ENCODE measurements at places on chromosomes 11 and 22.

DNA sequence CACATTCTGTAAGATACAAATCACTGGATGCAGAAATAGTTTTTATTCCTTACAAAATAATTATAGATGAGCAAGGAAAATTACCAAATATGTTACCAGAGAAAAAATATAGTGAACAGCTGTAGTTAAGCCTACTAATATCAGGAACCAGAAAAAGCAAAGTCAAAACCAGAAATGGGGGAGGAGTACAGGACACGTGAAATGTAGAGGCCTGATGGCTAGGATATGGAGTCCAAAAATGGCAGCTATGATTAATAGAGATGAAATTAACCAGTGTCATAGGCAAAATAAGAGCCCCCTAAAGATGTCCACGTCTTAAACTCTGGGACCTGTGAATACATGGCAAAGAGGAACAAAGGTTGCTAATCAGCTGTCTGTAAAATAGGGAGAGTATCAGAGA lies 34.1 kb downstream of the MRE11 start:
- peaks cover 42% of the 10 kb centered on the region for H3K36me3 ChIP-seq
- no peak overlapping the region for H3K4me3 ChIP-seq
- H3K4me1 ChIP-seq: no peaks in the 10 kb centered on the region
- H3K27ac ChIP-seq: no peak overlapping the region
- no peak for DNase-seq

DNA sequence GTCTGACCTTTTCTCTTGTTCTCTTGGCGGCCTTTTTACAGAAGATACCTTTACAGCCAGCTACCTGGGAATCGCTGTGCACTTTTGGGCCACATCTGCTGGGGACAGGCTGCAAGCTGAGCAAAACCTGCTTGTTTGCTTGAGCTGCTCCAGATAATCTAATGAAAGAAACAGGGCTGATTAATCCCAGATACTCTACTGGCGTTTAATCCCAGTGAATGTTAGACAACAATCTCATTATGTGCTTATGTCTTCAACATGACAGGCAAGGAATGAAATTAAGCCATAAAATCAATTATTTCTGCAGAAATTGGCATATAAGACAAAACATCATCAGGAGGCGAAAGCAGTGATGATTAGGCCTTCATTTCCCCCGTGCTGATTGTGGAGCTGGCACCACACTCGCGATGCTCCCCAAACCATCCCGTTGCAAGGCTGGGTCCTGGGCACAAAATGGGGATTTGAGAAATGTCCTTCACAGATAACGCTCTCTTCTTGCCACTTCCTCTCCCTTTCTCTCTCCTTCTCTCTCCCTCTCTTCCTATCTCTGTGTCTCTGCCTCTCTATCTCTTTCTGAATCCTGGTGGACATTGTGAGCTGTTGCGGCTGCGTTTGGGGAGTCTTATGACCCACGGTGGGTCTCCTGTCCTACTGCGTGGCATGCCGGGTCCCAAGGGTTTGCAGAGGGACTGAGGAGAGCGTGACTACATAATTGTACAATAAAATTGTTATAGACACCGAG lies 1053.8 kb downstream of the TBC1D22A start:
- H3K4me1 ChIP-seq: no peaks in the 10 kb centered on the region
- no peak for DNase-seq
- no peaks in the 10 kb centered on the region for H3K36me3 ChIP-seq
- no peaks in the 10 kb centered on the region for H3K27me3 ChIP-seq
- H3K4me3 ChIP-seq: no peak overlapping the region

- H3K27me3 ChIP-seq: peaks cover 12% of the 10 kb centered on the region
- H3K27ac ChIP-seq: no peak overlapping the region
- H3K4me3 ChIP-seq: no peak overlapping the region
- no peak for DNase-seq
- no peaks in the 10 kb centered on the region for H3K36me3 ChIP-seq
- H3K4me1 ChIP-seq: no peaks in the 10 kb centered on the region
These were observed 136.4 kb downstream of the RBFOX2 start for GRCh38 chr22:35892192-35892591.

GRCh38 chr11:100942016-100942415 lies 187.6 kb downstream of the PGR start:
- DNase-seq: no peak
- no peaks in the 10 kb centered on the region for H3K27me3 ChIP-seq
- no peak overlapping the region for H3K27ac ChIP-seq
- no peaks in the 10 kb centered on the region for H3K4me1 ChIP-seq
- no peak overlapping the region for H3K4me3 ChIP-seq

DNA sequence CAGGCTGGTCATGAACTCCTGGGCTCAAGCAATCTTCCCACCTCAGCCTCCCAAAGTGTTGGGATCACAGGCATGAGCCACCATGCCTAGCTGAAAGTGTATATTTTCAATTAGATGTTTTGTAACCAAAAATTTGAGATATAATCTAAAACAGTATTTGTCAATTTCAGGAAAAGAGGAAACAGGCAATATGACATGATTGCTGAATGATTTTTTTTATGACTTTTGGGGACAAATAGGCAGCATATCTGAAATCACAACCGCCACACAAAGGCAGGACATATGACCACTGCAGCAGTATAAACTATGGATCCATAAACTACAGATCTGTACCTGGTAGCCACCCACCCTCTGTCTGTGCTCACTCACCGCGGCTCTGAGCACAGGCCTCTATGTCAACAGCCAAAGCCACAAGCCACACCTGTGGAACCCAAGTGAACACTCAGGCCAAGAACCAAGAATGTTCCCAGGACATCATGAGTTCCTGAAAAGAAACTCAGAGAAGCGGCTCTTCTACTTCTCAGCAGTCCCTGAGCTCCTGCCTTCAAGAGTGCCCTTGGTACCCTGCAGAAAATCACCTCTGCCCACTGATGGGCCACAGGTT lies 22.5 kb downstream of the PISD start:
- peaks cover 2% of the 10 kb centered on the region for H3K36me3 ChIP-seq
- H3K27me3 ChIP-seq: no peaks in the 10 kb centered on the region
- no peak for DNase-seq
- H3K4me3 ChIP-seq: no peak overlapping the region
- peaks cover 5% of the 10 kb centered on the region for H3K4me1 ChIP-seq

DNA sequence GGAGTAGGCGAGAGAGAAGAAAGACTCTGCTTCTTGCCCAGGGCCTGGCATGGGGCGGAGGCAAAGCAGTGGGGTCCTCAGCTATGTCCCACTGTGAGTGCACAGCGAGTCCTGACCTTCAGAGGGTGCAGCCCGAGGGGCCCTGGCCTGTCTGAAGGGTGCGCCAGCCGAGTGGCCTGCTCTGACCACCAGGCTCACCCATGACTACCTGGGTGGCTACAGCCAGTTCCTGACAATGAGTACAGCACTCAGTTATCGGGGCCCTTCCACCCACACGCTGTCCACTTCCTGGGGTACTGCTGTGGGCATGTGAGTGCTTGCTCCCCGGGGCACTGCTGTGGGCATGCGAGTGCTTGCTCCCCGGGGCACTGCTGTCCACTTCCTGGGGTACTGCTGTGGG lies 74.1 kb upstream of the B3GAT1 start:
- H3K4me3 ChIP-seq: no peak overlapping the region
- no peaks in the 10 kb centered on the region for H3K27me3 ChIP-seq
- no peak for DNase-seq
- H3K27ac ChIP-seq: no peak overlapping the region
- no peaks in the 10 kb centered on the region for H3K36me3 ChIP-seq

GRCh38 chr22:22552630-22553029 lies 6.4 kb downstream of the PRAME start:
- H3K36me3 ChIP-seq: no peaks in the 10 kb centered on the region
- H3K27me3 ChIP-seq: no peaks in the 10 kb centered on the region

DNA sequence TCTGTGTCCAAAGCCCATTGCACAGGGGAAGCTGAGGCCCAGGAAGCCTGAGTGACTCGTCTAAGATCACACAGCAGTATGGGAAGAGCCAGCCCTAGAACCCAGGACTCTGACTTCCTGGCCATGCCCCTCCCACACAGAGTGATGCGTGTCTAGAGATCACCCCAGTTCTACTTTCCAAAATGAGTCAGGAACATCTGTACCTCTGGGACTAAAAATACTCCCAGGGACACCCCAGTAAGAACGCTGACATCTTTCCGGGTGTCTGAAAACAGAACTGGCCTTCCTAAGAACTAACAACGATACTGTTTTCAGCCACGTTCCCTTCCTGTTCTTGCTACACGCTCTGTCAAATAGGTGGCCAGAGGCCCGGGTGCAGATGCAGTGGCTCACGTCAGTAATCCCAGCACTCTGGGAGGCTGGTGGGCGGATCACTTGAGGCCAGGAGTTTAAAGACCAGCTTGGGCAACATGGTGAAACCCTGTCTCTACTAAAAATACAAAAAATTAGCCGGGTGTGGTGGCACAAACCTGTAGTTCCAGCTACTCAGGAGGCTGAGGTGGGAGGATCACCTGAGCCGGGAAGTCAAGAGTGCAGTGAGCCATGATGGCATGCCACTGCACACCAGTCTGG lies 21.7 kb upstream of the PDGFB start:
- no peaks in the 10 kb centered on the region for H3K27me3 ChIP-seq
- no peak for DNase-seq
- no peak overlapping the region for H3K27ac ChIP-seq
- no peak overlapping the region for H3K4me3 ChIP-seq
- H3K4me1 ChIP-seq: no peaks in the 10 kb centered on the region

DNA sequence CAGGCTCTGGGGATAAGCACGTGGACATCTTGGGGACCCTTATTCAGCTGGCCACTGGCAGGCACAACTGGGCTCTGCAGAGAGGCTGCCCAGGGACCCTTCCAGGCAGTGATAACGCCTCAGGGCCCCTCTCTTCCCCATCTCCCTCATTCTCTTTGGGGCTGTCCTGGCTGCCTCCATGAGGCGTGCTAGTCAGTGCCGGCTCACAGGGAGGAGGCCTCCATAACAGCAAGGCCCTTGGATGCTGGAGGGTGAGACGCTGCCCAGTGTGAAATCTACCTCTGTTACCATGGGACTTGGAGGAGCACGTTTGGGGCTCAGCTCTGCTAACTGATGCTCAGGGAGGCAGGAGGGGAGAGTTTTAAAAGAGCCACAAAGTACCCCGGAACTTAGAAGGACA lies 221.3 kb downstream of the CTTN start:
- H3K4me1 ChIP-seq: no peaks in the 10 kb centered on the region
- H3K27me3 ChIP-seq: no peaks in the 10 kb centered on the region
- no peak overlapping the region for H3K27ac ChIP-seq
- DNase-seq: no peak

GRCh38 chr11:40397141-40397540 lies 1062.3 kb downstream of the LRRC4C start:
- H3K27ac ChIP-seq: no peak overlapping the region
- no peak overlapping the region for H3K4me3 ChIP-seq
- no peaks in the 10 kb centered on the region for H3K4me1 ChIP-seq
- H3K27me3 ChIP-seq: no peaks in the 10 kb centered on the region

- H3K27ac ChIP-seq: no peak overlapping the region
- no peaks in the 10 kb centered on the region for H3K36me3 ChIP-seq
- no peak for DNase-seq
- H3K27me3 ChIP-seq: no peaks in the 10 kb centered on the region
These were observed 9.2 kb upstream of the KCNE3 start for GRCh38 chr11:74476536-74476935.

GRCh38 chr11:20066013-20066782 lies 94.1 kb downstream of the DBX1 start:
- H3K27me3 ChIP-seq: no peaks in the 10 kb centered on the region
- DNase-seq: no peak
- no peak overlapping the region for H3K4me3 ChIP-seq
- H3K4me1 ChIP-seq: no peaks in the 10 kb centered on the region
- H3K27ac ChIP-seq: no peak overlapping the region
- no peaks in the 10 kb centered on the region for H3K36me3 ChIP-seq

DNA sequence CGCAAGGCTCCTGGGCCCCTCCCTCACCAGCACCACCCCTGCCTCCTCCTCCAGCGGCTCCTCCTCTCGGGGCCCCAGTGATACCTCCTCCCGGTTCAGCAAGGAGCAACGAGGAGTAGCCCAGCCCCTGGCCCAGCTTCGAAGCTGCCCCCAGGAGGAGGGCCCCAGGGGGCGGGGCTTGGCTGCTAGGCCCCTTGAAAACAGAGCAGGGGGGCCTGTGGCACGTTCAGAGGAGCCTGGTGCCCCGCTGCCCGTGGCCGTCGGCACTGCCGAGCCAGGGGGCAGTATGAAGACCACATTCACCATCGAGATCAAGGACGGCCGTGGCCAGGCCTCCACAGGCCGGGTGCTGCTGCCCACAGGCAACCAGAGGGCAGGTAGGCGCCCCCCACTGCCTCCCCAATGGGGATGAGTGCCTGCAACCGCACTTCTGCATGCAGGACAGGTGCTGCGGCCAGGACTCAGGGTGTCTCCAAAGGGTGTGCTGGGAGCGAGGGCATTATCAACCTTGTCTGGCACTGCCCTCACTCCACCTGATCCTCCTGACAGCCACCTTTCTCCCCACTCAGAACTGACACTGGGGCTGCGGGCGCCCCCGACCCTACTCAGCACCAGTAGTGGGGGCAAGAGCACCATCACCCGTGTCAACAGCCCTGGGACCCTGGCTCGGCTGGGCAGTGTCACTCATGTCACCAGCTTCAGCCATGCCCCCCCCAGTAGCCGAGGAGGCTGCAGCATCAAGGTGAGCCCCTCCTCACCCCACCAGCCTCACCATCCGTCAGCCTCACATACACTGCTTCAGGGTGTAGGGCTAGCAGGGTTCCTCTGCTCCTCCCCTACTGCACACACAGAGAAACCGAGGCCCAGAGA lies 10.2 kb downstream of the SMTN start:
- no peaks in the 10 kb centered on the region for H3K36me3 ChIP-seq
- DNase-seq: no peak
- no peaks in the 10 kb centered on the region for H3K4me1 ChIP-seq
- no peak overlapping the region for H3K27ac ChIP-seq

DNA sequence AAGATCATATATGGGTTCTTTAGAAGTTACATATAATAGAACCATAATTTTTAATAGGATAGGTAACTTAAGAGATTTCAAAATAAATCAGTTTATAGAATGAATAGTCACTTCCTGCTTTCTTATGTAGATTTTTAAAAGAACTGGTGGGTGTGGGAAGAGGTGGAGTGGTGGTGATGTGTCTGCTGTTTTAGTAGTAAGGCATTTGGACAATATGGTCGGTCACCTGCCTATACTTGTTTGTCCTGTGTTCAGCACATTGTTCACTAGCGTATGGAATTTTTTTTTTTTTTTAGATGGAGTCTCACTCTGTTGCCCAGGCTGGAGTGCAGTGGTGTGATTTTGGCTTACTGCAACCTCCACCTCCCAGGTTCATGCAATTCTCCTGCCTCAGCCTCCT lies 39.3 kb downstream of the CCDC81 start:
- H3K36me3 ChIP-seq: no peaks in the 10 kb centered on the region
- H3K27ac ChIP-seq: no peak overlapping the region

Data from CD4-positive, CD25-positive, alpha-beta regulatory T cell (primary cell).